IMR-90 (cell line): ENCODE measurements at places on chromosomes 7 and 10.

DNA sequence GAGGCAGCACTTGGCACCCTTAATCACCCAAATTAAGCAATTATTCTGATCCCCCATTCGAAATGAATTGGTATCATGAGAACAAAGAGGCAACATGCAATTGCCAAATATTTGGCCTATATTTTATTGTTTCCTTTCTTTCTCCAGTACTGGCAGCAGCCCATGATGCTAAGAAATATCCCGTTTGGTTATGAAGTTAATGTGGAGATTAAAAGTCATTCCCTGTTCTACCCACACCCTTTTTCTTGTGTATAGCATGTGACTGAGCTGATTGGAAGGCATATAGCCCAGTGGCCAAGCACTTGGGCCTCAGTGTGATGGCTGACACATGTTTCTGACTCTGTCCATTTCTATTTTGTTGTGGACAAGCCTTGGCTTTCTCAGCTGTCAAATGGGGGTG lies 692.3 kb upstream of the GALNT17 start:
- DNase-seq = no peak

DNA sequence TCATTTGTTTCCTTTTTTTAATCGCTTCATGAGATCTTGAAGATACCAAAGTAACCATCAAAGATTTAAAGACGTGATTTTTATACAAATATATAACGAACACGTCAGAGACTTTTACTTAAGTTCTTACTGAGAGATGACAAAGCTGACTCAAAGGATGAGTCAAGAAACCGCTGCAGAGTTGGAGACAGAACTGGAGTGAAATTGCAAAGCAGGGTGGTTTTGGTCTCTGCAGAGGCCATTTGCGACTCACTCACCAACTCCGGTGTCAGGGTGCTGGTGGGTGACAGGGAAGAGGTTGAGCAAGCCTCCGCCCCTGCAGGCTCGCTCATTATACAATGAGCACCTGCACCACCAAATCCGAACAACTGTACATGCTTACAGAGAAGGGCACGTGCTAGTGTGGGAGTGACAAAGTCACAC lies 75.2 kb downstream of the DNAJB6 start:
- peak; percentile 95 for DNase-seq

GRCh38 chr10:70784471-70784870 lies 706 bp downstream of the TBATA start:
- DNase-seq = peak; percentile 21

DNA sequence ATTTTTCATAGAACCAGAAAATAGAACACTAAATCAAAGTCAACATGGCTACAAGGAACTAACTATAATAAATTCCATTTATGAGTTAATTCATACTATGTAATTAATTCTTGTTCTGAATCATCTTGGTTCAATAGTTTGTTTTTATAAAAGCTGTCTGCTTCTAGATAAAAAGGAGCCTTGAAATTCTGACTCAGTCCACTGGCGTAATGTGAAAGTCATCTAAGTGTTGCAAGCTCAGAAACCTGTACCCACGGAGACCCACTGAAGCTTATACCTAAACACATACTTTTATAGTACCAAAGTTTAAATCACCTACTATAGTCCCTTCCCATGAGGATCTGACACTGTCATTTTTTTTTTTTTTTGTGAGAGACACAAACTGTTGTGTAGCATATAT lies 489.4 kb downstream of the SEMA3D start:
- DNase-seq = peak; percentile 96

DNA sequence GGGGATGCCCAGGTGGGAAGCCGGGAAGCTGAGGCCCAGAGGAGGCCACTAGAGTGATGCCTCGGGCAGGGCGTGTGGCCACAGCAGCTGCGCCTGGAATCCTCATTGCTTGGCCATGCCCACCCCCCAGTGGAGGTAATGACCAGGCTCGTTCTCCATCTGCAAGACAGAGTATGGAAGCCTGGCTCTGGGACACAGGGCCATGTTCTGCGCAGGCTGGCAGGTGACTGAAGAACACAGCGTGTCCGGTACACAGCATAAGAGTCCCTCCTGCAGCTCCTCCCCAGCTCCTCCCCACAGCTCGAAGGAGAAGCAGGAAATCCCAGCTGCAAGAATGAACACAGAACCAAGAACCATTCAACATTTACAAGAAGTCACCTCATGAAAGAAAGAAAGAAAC lies 64.8 kb downstream of the SMURF1 start:
- no peak for DNase-seq

- DNase-seq = peak; percentile 67
Measured at GRCh38 chr10:74949034-74949832, 122.8 kb downstream of the KAT6B start.

GRCh38 chr7:135801877-135802276 lies 53.3 kb upstream of the FAM180A start:
- no peak for DNase-seq
